ENCODE measurements at places on chromosomes 7 and 10. TPM values are rescaled to one million over a fixed set of nuclear protein-coding genes. Genes with fewer than 3 reads are reported as not detected.

- no peak overlapping the region for H3K27ac ChIP-seq
- no peaks in the 10 kb centered on the region for H3K36me3 ChIP-seq
- peak; percentile 16 for DNase-seq
- H3K4me3 ChIP-seq, result no peak overlapping the region
Measured at GRCh38 chr10:128324058-128324827, 198.0 kb upstream of the MKI67 start.

DNA sequence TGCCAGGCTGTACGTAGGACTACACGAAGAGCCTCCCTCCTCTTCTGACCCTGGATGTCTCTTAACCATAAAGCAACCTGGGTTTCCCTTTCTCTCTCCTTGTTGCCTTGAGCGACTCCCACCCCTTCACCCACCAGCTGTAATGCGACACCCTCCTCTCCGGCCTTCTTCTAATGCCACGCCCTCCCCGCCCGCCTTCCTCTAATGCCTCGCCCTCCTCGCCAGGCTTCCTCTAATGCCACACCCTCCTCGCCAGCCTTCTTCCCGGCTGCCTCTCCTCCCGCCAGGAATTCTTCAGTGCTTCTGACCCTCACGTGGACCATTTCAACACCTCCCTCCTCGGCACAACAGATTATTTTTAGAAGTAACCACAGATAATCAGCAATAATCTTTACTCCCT is 348.5 kb upstream of the SHH start:
- H3K36me3 ChIP-seq, result no peaks in the 10 kb centered on the region
- H3K27me3 ChIP-seq, result no peaks in the 10 kb centered on the region
- no peak overlapping the region for H3K4me3 ChIP-seq
- no peak for DNase-seq
- H3K27ac ChIP-seq, result no peak overlapping the region
- no peaks in the 10 kb centered on the region for H3K4me1 ChIP-seq

The AGMO gene
- 1.7 TPM for total RNA-seq

DNA sequence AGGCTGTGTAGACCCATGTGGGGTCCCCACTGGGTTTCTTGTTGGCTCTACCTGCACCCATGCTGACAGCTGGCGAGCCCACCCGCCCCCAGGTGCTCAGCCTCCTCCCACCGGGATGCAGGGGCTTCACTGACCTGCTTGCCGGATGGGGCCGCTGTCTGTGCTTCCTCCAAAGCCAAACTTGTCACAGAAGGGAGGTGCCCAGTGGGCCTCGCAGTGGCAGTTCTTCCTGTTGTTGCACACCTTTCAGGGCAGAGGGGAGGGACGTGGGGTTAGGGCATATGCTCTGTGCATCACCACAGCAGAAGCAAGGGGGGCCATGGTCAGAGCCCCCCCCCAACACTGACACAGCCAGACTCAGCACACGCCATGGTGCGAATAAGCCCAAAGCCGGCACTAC is 146.5 kb downstream of the FANK1 start:
- no peak for DNase-seq
- no peak overlapping the region for H3K27ac ChIP-seq
- H3K4me1 ChIP-seq, result peaks cover 15% of the 10 kb centered on the region
- H3K4me3 ChIP-seq, result no peak overlapping the region

DNA sequence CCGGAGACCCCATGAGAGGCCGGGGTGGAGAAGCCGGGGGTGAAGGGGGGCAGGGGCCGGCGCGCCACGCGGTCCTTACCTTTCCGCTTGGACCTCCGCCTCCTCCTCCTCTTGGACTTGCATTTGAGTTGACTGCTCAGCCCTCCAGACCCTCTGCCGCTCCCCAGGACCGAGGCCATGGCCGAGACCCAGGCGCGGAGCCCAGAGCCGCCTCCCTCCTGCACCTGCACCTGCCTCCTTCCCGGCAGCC is 428 bp downstream of the ADARB2 start:
- H3K4me1 ChIP-seq, result no peaks in the 10 kb centered on the region

DNA sequence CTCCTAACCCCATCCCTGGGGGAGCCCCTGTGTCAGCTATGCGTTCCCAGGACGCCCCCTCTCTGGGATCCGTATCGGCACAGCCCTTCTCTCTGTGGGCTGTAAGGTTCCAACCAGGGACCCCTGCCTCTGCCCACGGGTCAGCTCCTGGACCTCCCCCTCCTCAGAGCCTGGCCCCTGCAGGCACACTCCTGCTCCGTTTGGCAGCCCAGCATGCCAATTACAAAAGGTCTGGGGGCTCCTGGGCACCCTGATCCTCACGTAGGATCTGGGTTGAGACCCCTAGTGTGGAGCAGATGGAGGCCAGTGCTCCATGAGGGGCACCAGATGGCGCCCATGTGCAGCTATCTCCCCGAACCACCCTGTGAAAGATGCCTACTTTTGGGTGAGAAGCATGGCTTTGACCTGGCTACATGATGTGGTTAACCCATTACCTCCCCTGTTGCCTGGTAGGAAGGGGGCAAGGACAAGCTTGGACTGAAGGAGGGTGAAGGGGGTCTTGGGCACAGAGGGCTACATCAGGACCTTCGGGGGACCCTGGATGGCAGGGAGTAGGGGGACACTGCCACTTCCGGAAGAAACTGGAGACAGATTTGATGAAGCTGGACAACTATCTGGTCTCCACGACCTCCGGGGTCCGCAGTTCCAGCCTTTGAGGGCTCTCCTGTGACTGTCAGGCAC is 9.0 kb downstream of the TACR2 start:
- H3K27ac ChIP-seq, result peak overlapping the region; percentile 82
- H3K4me1 ChIP-seq, result peaks cover 27% of the 10 kb centered on the region
- H3K4me3 ChIP-seq, result no peak overlapping the region

DNA sequence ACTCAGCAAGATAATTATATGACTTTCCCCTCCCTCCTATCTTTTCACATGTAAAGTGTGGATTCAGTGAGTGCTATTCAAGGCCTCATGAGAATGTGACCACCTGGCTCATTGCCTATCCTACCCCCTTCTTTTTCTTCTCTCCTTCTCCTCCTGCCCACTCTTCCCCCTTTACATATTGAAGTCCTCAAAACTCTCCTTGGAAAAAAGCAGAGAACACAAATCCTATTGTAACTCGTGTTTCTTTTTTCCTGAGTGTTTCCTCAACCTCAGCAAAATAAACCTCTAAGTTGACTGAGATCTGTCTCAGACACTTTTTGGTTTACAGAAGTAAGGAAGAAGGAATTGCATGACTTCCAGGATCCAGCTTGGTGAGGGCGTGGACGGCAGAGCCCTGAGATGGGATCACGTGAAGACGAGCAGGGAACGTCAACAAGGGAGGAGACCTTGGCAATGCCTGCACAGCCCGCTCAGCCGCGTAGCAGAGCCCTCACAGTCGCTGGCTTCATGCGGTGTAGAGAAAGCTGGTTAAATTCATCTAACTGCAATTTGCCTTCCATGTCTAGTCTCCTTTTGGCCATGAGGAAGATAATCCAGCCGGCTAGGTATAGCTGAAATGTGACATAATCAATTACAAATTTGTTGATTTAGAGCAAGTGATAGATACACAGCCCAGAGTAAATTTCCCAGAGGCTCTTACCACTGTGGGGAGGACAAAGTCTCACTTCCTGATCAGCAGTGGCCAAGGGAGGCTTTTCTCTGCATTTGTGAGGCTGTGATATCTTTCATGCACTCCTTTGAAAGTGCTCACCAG is 75.7 kb downstream of the LYZL2 start:
- H3K27me3 ChIP-seq, result no peaks in the 10 kb centered on the region
- peaks cover 15% of the 10 kb centered on the region for H3K4me1 ChIP-seq
- no peaks in the 10 kb centered on the region for H3K36me3 ChIP-seq

DNA sequence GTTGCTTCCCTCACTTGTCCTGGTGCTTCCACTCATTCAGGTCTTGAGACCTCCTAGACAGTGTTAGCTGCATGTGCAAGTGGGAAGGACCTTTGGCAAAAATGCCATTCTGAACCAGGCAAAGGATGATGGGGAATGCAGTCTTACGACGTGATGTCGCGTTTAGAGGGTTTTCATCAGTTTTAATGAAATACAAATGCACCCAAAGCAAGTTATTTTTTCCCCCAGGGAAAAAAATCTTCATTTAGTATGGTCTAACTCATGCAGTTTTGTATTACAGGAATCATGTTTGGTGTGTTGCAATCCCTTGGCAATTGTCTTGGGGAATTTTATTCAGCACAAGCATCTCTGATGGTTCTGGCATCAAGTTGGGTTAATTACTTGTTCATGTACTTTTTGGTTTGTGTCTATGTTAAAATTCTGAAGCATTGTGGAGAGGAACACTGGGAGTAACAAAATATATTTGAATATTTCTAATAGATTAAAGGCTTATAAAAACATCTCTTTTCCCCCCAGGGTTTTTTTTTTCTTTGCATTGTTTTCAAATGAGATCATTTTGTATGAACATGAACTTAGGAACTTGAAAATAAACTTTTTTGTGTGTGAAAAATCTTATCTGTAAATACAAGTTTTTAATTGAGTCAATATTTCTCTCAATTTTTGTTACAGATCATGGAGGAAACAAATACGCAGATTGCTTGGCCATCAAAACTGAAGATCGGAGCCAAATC is 188.9 kb downstream of the BICC1 start:
- no peaks in the 10 kb centered on the region for H3K36me3 ChIP-seq
- H3K4me3 ChIP-seq, result no peak overlapping the region
- H3K4me1 ChIP-seq, result no peaks in the 10 kb centered on the region
- no peak overlapping the region for H3K27ac ChIP-seq
- no peaks in the 10 kb centered on the region for H3K27me3 ChIP-seq

DNA sequence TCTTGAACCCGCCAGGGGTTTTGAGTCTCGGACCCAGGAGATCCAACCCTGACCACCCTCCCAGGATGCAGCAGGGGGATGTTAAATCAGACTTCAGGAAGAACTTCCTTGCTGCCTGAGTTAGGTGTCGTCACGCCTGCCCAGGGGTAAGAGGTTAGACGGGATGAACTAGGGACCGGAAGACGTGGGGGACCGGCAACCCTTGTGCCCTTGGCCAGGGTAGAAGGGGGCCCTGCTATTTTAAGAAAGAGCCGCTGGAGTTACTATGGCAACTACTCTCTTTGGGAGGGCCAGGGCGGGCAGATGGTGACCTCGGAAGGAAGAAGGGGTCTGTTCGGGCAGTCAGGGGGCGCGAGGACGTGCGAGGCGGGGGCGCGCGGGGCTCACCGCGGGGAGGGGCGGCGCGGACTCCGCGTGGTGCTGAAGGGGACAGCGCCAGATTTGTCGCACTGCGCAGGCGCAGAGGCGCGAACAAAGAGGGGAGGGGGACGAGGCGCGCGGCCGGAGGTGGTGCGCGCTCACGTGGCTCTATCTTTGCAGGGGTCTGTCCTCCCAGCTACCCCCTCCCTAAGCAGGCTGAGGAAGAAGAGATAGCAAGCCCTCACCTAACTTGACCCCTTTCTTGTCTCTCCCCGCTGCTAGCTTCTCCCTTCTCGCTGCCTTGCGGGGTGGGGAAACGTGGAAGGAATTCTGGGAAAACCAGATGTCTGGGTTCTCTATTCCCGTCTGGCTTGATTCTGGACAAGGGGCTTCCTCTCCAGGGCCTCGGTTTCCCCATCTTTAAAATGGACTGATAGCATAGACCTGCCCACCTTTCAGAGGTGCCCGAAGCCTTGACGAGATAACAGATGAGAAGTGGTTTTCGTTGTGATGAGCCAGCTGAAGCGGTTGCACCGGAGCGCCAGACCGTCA is 940 bp upstream of the PSD start:
- DNase-seq, result peak; percentile 40
- peaks cover 29% of the 10 kb centered on the region for H3K4me1 ChIP-seq
- no peaks in the 10 kb centered on the region for H3K27me3 ChIP-seq
- H3K4me3 ChIP-seq, result no peak overlapping the region
- no peaks in the 10 kb centered on the region for H3K36me3 ChIP-seq

DNA sequence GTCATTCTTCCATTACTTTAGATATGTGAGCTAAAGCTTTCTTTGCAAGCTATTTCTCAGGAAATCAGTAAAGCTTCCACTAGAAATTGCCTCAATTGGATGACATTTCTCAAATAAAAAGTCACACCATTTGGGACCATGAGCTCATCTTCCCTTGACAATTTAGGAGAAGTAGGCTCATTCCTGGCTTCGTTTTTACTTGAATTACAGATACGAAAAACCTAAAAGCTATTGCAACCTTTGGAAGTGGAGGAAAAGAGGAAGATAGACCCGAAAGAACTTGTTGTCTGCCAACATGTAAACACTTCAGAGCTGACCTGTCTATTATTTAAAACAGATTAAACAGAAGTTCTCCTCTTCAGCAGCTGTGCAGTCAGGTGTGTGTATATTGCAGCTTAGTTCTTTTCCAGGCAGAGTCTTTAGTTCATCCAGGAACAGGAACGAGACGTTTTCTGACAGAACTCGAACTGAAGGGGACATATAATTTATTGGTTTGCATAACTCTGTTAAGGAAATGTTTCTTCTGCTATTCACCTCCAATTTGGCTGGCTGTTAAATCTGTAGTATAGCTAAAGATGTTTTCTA is 43.1 kb upstream of the ST8SIA6 start:
- DNase-seq, result no peak
- H3K4me1 ChIP-seq, result no peaks in the 10 kb centered on the region
- H3K27me3 ChIP-seq, result no peaks in the 10 kb centered on the region
- no peak overlapping the region for H3K27ac ChIP-seq
- H3K36me3 ChIP-seq, result no peaks in the 10 kb centered on the region
- H3K4me3 ChIP-seq, result no peak overlapping the region

DNA sequence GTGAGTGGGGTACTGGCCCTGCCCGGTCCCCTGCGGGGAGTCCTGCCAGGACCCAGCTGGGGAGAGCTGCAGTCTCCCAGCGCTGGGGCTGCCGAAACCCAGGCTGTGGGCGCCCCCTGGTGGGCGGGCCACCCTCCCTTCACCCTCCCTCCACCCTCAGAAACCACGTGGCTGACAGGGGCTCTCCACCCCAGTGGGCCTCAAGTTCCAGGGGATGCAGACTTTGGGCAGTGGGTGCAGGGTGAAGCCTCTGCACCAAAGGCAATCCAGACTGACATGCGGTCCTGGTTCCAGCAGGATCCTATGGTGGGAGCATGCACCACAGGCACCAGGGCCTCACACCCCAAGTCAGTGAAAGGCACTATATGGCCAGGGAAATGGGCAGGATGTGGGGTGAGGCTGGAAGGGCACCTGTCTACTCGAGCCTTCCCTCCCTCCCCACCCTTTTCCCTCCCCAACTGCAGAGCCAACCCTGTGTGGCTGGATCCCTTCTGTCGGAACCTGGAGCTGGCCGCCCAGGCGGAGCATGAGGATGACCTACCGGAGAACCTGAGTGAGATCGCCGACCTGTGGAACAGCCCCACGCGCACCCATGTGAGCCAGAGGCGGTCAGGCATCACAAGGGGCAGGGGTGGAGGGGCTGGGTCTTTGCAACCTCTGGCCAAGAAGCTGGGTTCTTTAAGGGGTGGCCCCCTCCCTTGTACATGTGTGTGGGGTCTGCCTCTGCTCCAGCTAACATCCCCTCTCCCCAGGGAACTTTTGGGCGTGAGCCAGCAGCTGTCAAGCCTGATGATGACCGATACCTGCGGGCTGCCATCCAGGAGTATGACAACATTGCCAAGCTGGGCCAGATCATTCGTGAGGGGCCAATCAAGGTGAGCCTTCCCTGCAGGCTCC is 38.8 kb downstream of the PSAP start:
- no peak overlapping the region for H3K4me3 ChIP-seq
- no peak overlapping the region for H3K27ac ChIP-seq
- peak; percentile 84 for DNase-seq
- H3K36me3 ChIP-seq, result peaks cover 20% of the 10 kb centered on the region

GRCh38 chr7:17745610-17746009 is 194.7 kb downstream of the SNX13 start:
- H3K27me3 ChIP-seq, result no peaks in the 10 kb centered on the region
- H3K27ac ChIP-seq, result no peak overlapping the region
- H3K4me1 ChIP-seq, result no peaks in the 10 kb centered on the region

- H3K4me3 ChIP-seq, result no peak overlapping the region
- H3K27me3 ChIP-seq, result no peaks in the 10 kb centered on the region
- DNase-seq, result peak; percentile 77
- H3K4me1 ChIP-seq, result peaks cover 68% of the 10 kb centered on the region
Measured at GRCh38 chr7:150406312-150406566, 27.1 kb downstream of the ZNF775 start.

All from thyroid gland (tissue), 4 donors.